ENCODE measurements at places on chromosomes 3 and 15.

GRCh38 chr15:45378913-45379262 is 544 bp upstream of the GATM start:
- DNase-seq: no peak

GRCh38 chr3:148173851-148174250 is 523.9 kb upstream of the AGTR1 start:
- no peak for DNase-seq

DNA sequence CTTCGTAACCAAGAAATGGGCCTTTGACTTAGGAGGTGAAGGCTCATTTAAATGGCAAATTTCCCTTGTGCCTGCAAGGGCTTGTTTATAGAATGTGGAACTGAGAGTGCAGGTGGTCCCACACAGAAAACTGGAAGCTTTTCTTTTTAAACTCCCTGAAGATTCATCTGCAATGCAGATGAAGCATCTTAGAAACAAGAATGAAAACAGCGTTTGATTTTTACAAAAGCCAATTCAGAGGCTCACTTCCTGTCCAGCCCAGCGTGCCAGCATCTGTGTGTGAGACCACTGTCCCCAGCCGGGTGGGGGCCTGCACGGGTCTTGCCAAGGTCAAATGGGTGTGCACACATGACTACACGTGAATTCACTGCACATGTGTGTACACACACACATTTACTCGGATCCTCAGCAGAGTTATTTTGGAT is 94.7 kb downstream of the LINGO1 start:
- DNase-seq: no peak

GRCh38 chr3:40585381-40586016 is 60.7 kb downstream of the ZNF621 start:
- DNase-seq: no peak

- no peak for DNase-seq
These were observed 21.8 kb upstream of the SLC41A3 start for GRCh38 chr3:126105691-126106187.

- no peak for DNase-seq
These were observed 455.7 kb downstream of the ZIC1 start for GRCh38 chr3:147864754-147865354.

DNA sequence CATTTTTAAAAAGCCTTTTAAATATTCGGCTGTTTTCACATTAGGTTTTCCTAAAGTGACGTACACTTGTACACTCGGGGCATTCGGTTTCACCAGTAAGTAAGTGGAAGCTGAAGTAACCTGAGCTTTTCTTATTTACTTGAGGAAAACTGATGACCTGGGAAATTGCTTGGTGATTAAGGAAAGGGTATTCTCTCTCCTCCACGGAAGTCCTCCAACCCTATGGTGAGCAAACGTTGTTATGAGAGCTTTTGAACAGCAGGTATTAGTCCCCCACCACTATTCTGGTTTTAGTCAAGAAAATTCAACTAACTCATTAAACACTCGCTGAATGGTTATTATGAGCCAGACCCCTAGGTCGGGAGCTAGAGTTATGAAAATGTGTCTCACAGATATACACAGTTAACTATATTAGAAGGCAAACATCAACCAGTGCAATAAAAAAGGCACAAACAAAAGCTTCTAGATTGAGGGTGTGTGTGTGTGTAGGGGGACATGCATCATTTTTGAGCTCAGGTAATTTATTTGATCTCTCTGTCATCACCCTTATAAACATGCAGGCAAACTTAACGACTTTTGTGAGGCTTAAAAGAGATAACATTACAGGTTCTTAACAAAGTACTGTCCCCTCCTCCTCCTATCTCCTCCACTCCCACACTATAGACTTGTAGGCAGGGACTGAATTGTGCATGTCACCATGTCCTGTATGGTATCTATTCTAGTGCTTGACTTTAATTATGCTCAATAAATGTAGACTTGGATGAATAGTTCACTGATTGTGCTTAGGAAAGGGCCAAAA is 143.3 kb upstream of the MB21D2 start:
- DNase-seq: no peak

DNA sequence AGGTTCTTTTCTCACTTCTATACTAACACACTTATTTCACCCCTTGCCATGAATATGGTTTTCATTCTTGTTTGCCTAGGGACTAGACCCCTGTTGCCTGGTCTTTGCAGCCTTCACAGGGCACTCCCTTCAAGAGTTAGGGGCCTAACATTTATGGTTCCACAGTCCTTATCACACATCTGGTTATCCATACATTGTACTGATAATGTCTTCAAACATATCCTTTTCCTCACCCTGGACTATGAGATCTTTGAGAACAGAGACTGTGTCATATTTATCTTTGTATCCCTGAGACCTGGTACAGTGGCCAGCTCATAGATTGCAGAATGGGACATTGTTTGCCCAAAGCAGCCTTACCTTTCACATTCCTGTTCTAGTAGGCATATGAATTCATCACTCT is 106.2 kb downstream of the CMSS1 start:
- no peak for DNase-seq

DNA sequence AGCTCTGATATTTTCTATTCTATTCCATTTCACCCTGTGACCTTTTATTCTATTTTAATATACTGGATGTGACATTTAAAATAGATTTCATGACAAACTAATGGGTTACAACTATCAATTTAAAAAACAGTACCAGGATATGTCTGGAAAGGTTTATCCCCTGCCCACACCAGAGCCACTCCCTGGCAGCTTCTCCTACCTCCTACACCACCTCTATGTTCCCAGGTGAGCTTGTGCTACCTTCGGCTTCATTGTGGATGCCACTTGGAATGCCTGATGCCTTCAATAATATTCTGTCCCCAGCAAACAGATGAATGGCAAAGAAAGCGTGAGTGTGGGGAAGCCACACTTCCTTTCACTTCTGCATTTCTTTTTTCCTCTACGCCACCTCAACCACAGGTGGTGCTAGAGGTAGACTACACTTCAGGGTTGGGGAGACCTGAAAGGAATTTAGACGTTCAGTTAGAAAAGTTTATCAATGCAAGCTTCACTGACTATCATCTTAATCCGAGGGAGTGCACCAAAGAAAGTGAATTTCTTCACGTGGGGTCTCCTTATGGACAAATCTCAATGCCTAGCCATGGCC is 213.0 kb downstream of the SSR3 start:
- no peak for DNase-seq

GRCh38 chr3:49689046-49689907 is at the start of the genes MST1 and RNF123:
Gene MST1, minus strand, starts transcription at chr3:49689474. Its CDS starts 783 bp downstream, at chr3:49688691.
Gene RNF123, plus strand, starts transcription at chr3:49689557. Its CDS starts 1,609 bp downstream, at chr3:49691166.
- peak; percentile 90 for DNase-seq

GRCh38 chr3:129536374-129536667 is 6.7 kb upstream of the H1-8 start:
- DNase-seq: no peak

GRCh38 chr3:184570489-184570888 is 8.9 kb downstream of the EPHB3 start:
- no peak for DNase-seq

DNA sequence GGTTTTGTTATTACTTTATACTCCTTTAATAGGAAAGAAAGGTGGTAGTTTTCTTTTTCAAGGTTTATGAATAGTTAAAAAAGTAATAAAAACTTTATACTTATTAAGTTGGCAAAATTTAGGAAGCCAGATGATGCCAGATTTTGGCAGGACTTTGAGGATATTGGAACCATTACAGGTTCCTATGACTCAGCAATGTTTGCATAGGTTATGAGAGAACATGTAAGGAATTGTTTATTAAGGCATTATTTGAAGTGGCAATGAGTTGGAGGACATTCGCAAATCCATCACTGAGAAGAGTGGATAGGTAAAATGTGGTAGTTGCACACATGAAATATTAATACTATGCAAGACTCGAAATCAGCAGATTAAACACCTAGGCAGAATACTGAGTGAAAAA is 29.9 kb downstream of the CDAN1 start:
- DNase-seq: no peak

- DNase-seq: peak; percentile 23
These were observed 795 bp upstream of the TCF12 start for GRCh38 chr15:56917652-56918045.

- no peak for DNase-seq
These were observed 21.5 kb upstream of the MAN2C1 start for GRCh38 chr15:75389791-75390382.

DNA sequence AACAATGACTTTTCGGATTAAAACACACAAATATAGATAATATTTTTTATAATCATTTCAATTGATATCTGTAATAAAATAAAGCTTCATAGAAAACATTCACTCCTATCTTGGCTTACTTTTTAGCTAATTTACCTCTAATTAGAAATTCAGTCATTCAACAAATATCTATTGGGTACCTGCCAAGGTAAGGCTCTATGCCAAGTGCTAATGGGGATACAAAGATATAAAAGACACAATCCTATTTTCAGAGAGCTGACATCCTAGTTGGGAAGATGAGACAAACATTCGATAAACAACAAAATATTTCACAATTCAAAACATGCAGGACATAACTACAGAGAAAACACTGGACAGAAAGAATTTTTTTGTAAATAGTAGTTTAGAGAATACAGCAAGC is 63.3 kb downstream of the ULK4 start:
- DNase-seq: no peak

GRCh38 chr3:36461597-36461996 is 81.3 kb downstream of the STAC start:
- DNase-seq: no peak

- DNase-seq: no peak
These were observed 47.9 kb upstream of the ZSCAN2 start for GRCh38 chr15:84552896-84553295.

- no peak for DNase-seq
These were observed 7.0 kb downstream of the SCAPER start for GRCh38 chr15:76898102-76898501.

DNA sequence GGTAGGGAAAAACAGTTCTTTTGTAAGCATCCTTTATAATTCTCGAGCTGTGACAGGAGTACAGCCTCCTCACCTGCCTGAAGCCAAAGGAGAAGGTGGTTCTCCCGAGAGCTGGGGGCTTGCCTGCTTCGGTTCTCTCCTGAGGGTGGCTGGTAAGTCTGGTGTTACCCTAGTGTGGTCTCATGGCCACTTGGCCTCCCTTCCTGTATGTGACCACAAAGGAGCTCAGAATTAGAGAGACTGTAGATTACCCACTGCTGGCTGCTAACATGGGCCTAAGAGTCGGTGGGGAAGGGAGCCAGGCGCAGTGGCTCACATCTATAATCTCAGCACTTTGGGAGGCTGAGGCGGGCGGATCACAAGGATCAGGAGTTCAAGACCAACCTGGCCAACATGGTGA is 12.6 kb downstream of the PDHB start:
- no peak for DNase-seq

DNA sequence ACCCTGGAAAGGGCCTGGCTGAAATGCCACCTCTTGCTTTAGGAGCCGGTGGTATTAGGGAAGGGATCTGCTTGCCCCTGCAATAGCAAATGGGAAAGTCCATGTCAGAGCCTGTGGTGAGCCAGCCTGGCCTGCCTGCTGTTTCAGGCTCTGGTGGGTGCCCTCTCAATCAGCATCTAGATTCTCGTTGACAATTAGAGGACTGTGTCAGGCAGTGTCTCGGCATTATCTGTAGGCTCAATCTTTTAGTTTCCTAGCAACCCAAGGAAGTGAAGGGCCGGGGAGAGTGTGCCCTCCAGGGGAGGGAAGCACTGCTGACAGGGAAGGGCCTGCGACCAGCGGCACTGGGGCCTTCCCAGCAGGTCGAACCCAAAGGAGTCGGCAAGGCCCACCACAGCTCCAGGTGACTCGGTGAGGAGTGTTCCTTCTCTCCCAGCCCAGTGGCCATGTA is 42.1 kb downstream of the TLE3 start:
- DNase-seq: no peak

DNA sequence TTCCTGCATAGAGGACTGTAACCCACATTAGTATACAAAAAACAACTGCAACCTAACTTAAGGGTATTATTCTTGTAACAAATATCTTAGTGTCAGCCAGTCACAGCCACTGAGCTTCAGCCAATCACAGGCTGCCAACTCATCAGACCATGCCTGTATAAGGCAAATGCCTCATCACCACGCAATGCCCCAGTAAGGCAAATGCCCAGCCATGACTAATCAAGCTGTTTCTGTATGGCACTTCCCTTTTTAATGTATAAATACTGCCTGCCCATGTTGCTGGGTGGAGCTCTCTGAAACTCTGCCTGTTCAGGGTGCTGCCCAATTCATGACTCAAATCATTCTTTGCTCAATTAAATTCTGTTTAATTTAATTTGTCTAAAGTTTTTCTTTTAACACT is 18.4 kb upstream of the GABRA5 start:
- DNase-seq: no peak

- no peak for DNase-seq
These were observed 2.1 kb upstream of the ATP13A4 start for GRCh38 chr3:193556841-193557240.

- no peak for DNase-seq
These were observed 10.6 kb upstream of the TM4SF1 start for GRCh38 chr3:149388001-149388440.

DNA sequence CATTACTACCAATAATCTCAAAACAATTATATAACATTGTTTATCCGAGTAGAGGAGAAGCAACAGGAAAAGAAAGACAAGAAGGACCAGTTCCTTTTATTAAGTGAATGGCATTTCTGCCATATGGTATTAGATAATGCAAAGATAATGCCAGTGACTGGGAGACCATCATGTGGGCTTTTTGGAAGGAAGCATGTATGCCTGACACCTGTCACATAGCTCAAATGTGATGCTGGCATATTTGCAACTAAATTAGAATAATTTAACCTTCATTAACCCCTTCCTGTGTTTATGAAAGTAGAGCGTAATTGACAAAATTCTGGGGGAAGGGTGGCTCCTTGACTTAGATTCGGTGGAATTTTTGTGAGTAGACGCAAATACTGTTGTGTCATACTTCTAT is 733.0 kb downstream of the TUSC7 start:
- DNase-seq: no peak

- no peak for DNase-seq
These were observed 539 bp upstream of the MGLL start for GRCh38 chr3:127822682-127823425.

DNA sequence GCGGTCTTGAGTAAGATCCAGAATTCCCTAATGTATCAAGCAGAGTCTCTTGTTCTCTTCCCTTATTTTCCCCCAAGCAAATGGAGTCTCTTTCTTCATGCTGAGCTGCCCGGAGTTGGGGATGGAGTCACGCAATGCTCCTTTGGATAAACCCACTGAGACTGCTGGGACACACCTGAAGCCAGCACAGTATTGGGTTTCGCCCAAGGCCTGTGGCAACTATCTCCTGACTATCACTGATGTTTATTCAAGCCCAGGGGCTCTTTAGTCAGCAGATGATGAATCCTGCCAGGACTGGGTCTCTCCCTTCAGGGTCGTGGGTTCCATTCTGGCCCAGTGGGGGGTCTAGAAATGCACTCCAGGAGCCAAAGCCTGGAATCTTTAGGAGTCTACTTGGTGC is 11.3 kb downstream of the USF3 start:
- DNase-seq: no peak

DNA sequence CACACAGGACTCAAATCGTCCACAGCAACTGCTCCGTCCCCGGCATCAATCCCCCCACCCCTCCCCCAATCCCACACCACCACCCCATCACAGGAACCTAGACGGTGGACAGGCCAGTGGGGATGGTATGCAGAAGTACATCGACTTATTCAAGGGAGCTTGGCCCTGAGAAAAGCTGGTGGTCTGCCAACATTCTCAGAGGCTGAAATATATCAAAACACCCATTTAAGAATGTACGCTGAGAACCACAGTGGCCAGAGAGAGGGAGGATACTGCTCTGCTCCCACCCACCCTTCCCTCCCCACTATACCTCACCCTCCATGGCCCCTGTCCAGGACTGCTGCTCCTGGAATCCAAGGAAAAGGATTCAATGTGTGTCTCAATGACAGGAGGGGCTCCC is 12.4 kb upstream of the USP3 start:
- no peak for DNase-seq

GRCh38 chr3:38655708-38656300 is 6.3 kb upstream of the SCN5A start:
- DNase-seq: peak; percentile 42

GRCh38 chr3:56219894-56220805 is 248.1 kb downstream of the ERC2 start:
- DNase-seq: no peak

Measured in CD4-positive, alpha-beta memory T cell (primary cell).